ENCODE measurements at places on chromosomes 2 and 18.

DNA sequence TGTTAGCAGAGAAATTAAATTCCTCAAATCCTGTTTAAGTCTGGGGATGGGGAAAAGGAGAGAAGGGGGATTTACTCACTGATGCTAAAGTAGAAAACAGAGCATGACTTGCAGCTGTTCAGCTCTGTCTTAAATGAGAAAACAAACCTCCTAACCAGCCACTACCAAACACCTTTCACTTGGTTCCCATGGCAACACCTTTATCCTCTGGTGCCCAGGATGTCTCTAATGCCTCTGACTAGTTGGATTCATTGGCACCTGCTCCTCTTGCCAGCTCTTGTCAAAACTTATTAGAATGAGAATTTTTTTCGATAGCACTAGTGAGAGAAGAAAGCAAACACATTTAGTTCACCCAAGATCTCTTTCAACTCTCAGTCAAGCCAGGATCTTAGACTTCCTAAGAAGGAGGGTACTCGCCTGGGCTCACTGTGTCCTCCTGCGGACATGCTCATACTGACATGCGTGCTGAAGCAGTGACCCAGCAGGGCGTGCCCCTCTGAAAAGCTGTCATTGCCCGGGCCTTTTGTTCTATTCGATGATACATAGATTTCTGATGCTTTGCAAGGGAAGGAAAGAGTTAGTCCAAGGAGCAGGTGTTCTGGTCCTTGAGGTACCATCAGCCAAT, 656.0 kb upstream of the CELF4 start:
- DNase-seq: no peak

- DNase-seq: no peak
These were observed 185.7 kb downstream of the HAUS1 start for GRCh38 chr18:46289931-46290330.

DNA sequence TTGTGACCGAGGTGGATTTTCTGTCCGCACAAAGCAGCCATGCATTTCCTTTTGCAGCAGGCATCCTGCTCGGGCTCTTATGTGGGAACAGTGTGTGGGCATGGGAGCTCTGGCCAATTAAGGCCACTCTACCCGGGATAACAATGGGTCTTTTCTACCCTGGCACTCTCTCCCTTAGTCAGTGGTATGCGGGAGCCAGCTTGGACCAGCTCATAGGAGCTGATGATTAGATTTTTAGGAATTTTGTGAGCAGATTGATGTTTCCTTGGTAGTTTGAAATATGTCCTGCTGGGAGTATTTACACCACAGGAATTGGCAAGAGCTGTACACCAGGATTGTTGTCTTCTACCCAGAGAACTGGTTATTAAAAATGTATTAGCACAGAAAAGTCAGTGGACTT, 89.3 kb downstream of the SPP2 start:
- no peak for DNase-seq

- no peak for DNase-seq
These were observed 104.3 kb downstream of the PRKCE start for GRCh38 chr2:45755585-45756335.

- no peak for DNase-seq
These were observed 1142.1 kb downstream of the CNTNAP5 start for GRCh38 chr2:125167152-125167551.

Data from stimulated activated CD4-positive, alpha-beta T cell treated with anti-CD3 and anti-CD28 coated beads, Interleukin-2, amount 100 ng/mL, for 24 hours (primary cell).